Stimulated activated CD4-positive, alpha-beta T cell treated with anti-CD3 and anti-CD28 coated beads, Interleukin-1b, Interleukin-23, amount 100 ng/mL, for 1 hour (primary cell): ENCODE measurements at places on chromosomes 6 and 20.

- no peak for DNase-seq
Measured at GRCh38 chr6:13351271-13351670, 22.9 kb upstream of the TBC1D7 start.

- DNase-seq: no peak
Measured at GRCh38 chr20:44900231-44900854, 9.5 kb upstream of the PABPC1L start.

DNA sequence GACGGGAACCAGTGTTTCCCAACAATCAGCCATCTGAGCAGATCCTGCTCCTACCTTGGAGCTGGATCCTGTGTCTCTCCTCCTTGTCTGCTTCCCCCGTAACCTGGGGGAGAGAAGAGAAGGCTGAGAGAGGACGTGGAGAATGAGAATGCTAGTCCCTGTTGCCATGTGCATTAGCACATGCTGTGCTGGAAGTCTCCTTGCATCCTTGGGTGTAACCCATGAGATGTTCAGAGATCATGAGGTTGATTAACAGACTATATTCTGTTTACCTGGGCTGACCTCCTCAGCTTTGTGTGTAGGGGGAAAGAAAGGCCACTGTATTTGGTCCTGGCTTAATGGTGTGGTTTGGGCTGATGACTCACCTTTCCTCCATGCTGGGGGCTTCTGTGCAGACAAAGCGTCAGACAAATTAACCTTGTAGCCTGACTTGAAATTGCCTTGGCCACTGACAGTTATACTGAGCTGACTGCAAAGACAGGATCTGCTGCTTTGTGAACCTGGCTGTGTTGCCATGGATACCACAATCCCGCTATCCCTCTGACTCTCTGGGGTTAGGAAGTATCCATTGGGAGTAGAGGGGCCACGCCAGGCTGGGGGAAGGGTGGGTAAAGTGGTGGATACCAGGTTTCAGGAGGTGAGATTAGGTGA lies 243.7 kb upstream of the CHD6 start:
- no peak for DNase-seq

GRCh38 chr6:153941768-153942167 lies 97.3 kb upstream of the OPRM1 start:
- DNase-seq: no peak

GRCh38 chr20:58428364-58428763 lies 39.3 kb downstream of the VAPB start:
- DNase-seq: no peak

DNA sequence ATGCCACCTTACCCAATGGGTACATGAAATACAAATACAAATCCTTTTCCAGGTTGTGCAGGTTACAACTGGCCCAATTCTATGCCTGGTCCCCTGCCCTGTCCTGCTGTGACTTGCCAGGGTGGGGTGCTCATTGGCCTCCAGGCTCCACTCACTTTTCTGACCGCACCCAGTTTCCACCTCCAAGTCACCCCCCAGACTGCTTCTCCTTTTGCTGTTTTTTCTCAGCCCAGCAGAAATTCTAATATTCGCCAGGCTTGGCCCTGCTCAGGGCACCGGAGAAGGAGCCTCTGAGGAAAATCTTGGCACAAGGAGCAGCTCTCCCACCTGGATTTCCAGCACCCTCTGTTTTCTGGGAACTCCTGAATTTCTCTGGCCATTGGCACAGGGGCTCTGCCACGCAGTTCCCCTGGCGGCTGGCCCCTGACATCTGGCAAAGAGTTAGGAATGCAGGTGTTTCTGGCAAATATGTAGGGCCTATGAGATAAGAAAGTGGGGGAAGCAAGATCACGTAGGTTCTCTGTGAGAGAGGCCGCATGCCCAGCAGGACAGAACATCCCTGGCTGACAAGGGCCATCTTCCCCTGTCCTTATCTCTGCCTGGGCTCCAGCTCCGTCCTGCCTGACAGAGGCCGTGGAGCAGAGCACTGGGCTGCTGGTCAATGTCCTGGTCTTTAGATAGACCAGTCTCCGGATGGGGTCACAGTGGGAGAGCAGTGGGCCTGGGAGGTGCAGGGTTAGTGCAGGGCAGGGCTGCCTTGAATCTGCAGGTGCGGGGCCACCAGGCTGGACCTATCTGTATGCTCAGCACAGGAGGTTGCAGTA lies 2.9 kb upstream of the RAET1E start:
- no peak for DNase-seq

GRCh38 chr20:20211988-20212518 lies 155.9 kb upstream of the INSM1 start:
- DNase-seq: no peak
